ENCODE measurements at places on chromosomes 16 and 17.
A peak's percentile ranks its signal among the peaks of the same experiment; 100 is the strongest.

- DNase-seq, result no peak
Measured at GRCh38 chr17:8059131-8059530, 20.3 kb downstream of the ALOX15B start.

- DNase-seq, result no peak
Measured at GRCh38 chr16:57536306-57537193, at the start of gene CCDC102A. Gene CCDC102A (minus strand): TSS chr16:57536571. CDS start chr16:57529177, 7,394 bp downstream.

DNA sequence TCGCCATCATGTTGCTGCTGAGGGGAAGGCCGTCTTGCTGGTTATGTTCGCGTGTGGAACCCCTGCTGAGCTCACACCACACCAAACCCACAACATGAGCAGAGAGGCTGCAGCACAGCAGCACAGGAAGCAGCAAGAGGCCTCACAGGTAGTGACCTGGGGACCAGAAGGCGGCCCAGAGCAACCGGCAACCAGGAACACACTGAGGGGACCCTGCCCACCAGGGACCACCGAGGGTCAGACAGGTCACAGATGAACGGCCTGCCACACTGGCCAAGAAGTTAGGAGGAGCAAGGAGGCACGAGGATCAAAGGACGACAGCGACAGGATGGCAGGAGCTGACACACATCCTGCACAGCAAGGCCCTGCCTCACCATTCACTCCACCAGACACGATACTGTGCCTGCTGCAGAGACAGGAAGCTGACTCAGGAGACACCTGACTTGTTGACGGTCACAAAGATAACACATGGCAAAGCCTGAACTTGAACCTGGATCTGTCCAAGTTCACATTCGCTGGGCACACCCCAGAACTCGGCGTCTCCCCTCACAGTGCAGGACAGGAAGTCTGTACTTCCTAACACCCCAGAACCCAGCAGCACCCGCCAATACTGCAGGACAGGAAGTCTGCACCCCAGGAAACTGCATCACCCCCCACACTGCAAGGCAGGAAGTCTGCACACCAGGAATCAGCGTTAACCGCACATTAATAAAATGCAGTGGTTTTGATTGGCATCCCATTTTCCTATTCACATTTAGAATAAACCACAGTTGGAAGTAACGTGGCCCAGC is 98.5 kb downstream of the ZNF778 start:
- DNase-seq, result peak; percentile 67

GRCh38 chr16:27951489-27952120 is 111.9 kb downstream of the GSG1L start:
- no peak for DNase-seq

GRCh38 chr16:10045291-10045775 is 136.9 kb downstream of the GRIN2A start:
- DNase-seq, result no peak

DNA sequence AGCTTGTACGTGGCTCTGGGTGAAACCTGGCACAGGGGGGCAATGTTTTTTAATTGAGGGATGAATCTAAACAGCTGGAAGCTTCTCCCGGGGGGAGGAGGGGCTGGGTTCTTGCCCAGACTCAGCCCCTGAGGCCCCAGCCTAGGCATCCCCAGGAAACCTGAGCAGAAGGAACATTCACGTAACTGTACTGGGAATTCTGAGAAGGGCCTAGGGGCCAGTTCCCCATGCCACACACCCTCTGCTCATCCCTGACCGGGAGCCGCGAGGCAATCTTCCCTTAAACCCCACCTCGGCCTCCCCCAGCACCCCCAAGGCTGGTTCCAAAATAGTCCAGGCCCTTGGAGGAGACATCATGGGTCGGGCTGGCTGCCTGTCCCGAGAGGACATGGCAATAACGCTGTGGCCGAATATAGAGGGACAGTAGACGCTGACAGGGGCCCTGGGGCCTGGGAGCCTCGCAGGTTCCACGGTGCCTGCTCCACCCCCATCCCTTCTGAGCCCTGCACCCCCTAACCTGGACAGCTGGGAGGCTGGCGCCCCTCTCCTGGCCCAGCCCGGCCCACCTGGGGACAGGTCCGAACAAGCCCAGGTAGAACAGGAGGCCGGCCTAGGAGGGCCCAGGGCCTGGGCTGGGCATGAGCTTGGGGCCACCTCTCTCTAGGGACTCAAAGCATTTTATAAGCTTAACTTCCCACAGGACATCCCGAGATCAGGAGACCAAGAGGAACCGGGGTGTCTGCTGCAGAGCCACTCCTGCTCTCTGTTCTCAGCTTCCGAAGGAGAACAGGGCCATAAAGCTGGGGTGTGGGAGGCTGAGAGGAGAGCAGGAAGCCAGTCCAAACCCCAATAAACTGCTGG is 83.2 kb upstream of the TOB1 start:
- DNase-seq, result no peak

- no peak for DNase-seq
Measured at GRCh38 chr17:55440391-55440790, 18.8 kb upstream of the MMD start.

GRCh38 chr16:1884155-1884760 is 12.3 kb upstream of the MEIOB start:
- DNase-seq, result no peak

GRCh38 chr16:30491229-30491628 is 18.7 kb downstream of the ITGAL start:
- DNase-seq, result no peak

DNA sequence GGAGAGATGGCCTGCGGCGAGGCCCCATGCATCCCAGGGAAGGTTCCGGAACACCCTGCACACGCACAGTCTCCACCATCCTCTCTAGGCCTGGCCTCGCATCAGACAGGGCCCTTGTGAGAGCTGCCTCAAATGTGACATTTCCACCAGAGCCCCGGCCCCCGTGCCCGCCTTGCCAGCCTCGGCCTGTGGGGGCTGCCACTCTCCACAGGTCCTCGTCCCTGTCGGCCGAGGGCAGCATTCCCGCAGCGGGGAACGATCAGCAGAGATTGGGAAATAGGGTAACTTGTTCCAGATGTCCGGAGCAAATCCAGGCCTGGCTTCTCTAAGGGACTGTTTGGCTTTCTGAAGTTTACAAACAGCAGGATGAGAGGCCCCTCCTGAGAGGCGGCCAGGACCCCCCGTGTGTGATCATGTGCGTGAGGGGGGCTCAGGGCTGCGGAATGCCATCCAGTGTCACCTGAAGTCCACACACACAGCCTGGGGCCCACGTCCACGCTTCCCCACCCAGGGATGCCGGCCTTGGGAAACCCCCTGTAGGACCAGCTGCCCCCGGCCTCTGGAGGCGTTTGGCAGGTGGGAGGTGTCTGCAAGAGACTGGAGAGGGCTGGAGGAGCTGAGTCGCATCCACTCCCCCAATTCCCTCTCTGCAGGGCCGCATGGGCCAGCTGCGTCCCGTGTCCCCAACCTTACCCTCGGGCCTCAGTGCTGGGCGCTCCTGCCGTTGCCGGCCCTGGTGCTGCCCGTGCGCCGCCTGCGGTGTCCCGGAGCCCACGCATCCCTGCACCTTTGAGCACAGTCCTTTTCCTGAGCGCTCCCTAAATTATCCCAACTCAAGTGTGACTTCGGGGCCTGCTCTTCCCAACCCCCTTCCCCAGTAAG is 70.4 kb downstream of the ZDHHC7 start:
- no peak for DNase-seq

DNA sequence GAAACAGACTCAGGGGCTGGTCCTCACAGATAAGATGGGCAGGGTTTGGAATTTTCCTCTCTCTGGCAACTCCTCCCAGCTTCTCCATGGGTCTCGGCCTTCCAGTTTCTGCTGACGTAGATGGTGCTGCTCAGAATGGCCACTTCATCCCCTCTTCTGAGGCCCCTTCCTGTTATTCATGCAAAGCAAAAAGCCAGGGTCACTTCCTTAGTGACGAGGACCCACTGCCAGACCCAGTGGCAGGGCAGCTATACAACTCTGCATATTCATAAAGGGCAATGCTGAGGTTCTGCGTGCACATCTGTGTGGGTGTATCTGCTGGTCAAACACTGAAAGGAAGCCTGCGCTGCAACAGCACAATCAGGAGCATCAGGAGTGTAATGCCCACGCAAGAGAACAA is 108.8 kb downstream of the WSCD1 start:
- no peak for DNase-seq

DNA sequence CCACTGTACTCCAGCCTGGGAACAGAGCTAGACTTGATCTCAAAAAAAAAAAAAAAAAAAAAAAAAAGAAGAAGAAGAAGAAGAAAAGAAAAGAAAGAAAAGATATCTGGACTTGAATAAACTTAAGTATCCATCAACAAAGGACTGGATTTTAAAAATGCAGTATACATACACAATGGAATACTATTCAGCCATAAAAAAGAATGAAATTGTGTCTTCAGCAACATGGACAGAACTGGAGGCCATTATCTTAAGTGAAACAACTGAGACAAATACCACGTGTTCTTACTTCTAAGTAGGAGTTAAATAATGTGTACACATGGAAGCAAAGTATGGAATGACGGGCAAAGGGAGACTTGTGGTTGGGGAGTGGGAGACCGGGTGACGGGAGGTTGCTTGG is 40.1 kb upstream of the MNT start:
- no peak for DNase-seq

GRCh38 chr16:88857728-88858339 is 907 bp downstream of the TRAPPC2L start:
- DNase-seq, result peak; percentile 58

DNA sequence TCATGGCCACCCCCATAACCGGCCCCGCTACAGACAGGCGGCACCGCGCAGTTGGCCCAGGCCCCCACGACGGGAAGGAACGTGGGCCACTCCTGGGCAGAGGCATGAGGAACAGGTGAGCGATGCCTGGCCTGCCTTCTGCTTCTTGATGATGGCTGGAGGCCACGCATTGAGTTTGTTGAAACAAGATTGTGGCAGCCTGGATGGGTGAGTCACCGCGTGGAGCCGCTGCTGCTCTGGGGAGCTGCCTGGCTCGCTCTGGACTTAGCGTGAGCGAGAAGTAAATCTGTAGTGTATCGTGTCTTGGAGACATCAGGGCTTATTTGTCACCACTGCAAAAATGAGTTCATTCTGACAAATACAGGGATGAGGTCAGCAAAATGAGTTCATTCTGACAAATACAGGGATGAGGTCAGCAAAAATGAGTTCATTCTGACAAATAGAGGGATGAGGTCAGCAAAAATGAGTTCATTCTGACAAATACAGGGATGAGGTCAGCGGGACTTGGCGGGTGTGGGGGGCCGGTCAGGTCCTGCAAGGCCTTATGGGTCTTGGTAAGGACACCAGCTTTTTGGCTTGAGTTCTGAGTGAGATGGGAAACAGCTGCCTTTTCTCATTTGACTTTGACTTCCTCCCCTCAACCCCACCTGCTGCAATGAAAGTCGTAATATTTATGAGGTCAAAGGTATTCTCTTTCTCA is 93.0 kb downstream of the SEC14L1 start:
- no peak for DNase-seq

- no peak for DNase-seq
Measured at GRCh38 chr16:24036614-24037013, 200.8 kb downstream of the PRKCB start.

DNA sequence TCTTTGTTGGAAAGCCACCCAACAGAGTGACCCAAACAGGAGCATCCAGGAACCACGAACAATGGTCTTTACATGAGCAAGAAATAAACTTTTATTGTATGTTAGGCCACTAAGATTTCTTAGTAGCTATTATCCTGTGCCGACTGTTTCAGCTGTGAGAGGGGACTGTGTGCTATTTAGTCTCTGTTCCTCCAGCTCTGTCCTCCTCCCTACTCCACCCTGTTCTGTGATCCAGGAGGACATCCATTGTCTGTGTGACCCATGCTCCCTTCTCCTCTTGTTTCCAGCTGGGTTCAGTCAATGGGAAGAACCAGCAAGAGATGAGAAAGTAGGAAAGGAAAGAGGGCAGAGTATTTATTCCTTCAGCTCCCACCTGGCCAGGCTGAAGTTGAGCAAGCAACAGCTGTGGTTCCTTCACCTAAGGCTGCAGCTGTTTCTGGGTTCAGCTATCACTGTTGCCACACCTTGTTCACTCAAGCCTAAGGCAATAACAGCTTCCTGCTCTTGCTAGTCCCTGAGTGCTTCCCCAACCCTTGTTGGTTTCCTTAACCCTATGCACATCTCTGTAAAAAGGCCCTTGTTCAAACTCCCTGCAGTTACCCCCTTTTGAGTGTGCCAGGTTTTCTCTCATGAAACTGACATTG is 14.9 kb upstream of the B4GALNT2 start:
- no peak for DNase-seq

DNA sequence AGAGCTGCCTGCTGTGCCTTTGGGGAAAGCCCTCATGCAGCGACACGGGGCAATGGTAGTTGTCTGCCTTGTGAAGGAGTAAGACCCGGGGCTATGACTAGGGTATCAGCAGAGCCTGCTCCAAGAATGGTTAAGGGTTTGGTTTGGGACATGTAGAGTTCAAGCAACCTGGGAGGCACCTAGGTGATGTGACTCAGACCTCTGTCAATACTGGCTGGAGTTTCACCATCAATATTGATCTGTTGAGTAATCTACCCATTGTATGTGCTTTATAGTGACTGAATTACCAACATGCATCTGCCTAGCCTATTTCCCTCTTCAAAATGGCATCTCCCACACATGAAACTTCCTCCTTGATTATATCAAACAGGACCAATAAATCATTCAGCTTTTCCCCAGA is 398.4 kb upstream of the HSBP1 start:
- no peak for DNase-seq

All from activated CD4-positive, alpha-beta T cell treated with anti-CD3 and anti-CD28 coated beads for 1 hour (primary cell).